Stimulated activated CD4-positive, alpha-beta T cell treated with anti-CD3 and anti-CD28 coated beads, Interleukin-15, amount 100 ng/mL, for 48 hours (primary cell): ENCODE measurements at places on chromosomes 1 and 21.

DNA sequence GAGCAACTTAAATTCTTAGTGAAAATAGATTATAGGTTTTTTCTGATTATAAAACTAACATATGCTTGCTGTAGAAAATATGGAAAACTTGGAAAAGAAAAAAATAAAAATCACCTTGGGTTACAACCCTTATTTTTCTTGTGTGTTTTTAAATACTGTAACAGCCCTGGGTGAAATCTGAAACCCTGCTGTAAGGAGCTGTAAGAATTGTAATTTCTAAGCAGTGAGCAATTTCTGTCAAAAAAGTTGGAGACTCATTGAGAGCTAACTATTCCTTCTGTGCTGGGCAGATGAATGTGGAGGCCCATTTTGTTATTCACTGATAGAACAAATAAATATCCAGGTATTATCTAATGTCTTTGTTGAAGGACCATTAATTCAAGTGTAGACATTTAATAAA lies 42.6 kb downstream of the ADCY10 start:
- no peak for DNase-seq

DNA sequence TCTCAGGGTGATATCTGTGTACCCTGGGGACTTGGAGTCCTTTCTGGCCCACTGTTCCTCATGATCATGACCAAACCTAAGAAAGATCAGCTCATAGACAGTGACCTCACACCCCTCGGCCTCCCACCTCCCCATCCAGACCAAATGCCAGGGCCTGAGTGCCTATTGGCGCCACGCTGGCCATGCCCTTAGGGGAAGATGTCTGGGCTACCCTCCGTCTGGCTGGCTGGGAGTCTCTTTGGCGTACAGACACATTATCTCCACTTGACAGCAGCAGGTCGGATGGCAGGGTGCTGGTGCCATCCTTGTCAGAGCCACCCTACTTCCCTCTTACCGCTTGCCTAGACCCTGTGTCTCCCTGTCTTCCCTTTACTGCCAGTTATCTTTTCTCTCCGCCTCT lies 8.4 kb downstream of the RORC start:
- DNase-seq = no peak

GRCh38 chr1:230084408-230085177 lies 17.6 kb downstream of the GALNT2 start:
- DNase-seq = peak; percentile 77

- DNase-seq = no peak
Observed at GRCh38 chr1:4549930-4550329, 104.5 kb upstream of the AJAP1 start.

- DNase-seq = no peak
Observed at GRCh38 chr21:41338455-41338854, 21.9 kb downstream of the FAM3B start.

DNA sequence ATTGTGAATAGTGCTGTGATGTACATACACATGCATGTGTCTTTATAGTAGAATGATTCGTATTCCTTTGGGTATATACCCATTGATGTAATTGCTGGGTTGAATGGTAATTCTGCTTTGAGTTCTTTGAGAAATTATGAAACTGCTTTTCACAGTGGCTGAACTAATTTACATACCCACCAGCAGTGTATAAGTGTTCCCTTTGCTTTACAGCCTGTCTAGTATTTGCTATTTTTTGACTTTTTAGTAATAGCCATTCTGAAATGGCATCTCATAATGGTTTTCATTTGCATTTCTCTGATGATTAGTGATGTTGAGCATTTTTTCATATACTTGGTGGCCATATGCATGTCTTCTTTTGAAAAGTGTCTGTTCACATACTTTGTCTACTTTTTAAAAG lies 54.5 kb upstream of the FAM78B start:
- no peak for DNase-seq

GRCh38 chr1:192565946-192566345 lies 9.6 kb upstream of the RGS1 start:
- no peak for DNase-seq
